ENCODE measurements at places on chromosomes 4 and X.

- DNase-seq = no peak
- no peaks in the 10 kb centered on the region for H3K27me3 ChIP-seq
- H3K4me1 ChIP-seq = no peaks in the 10 kb centered on the region
- no peak overlapping the region for H3K4me3 ChIP-seq
- no peak overlapping the region for H3K27ac ChIP-seq
These were observed 543.5 kb downstream of the GABRG1 start for GRCh38 chr4:45580334-45580733.

GRCh38 chr4:122379239-122379638, 428 bp downstream of the ADAD1 start:
- no peaks in the 10 kb centered on the region for H3K27me3 ChIP-seq
- no peak overlapping the region for H3K4me3 ChIP-seq
- DNase-seq = no peak
- no peaks in the 10 kb centered on the region for H3K4me1 ChIP-seq
- no peak overlapping the region for H3K27ac ChIP-seq

DNA sequence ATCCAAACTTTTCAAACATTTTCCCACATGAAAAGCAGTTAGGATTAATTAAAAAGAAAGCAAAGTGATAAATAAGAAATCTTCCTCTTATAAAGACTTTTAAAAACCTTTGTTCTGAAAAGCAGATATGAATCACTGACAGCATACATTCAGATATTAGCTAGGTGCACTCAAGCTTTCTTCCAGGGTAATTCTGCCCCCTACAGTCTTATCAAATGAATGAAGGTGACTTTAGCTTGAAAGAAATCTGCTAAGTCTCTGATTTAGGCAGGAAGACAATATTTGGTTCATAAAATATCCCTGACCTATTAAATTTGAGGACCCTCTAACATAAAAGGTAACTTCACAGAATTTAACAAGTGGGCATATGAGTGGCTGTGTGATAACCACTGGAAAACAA, 209.1 kb upstream of the FAM47A start:
- H3K27me3 ChIP-seq = no peaks in the 10 kb centered on the region
- H3K27ac ChIP-seq = no peak overlapping the region
- DNase-seq = peak; percentile 49
- no peaks in the 10 kb centered on the region for H3K4me1 ChIP-seq
- no peak overlapping the region for H3K4me3 ChIP-seq
- no peaks in the 10 kb centered on the region for H3K36me3 ChIP-seq

GRCh38 chr4:175035905-175036304, 117.7 kb downstream of the ADAM29 start:
- DNase-seq = no peak
- no peaks in the 10 kb centered on the region for H3K4me1 ChIP-seq
- no peak overlapping the region for H3K4me3 ChIP-seq
- H3K36me3 ChIP-seq = no peaks in the 10 kb centered on the region
- no peak overlapping the region for H3K27ac ChIP-seq
- H3K27me3 ChIP-seq = no peaks in the 10 kb centered on the region

Measured in Karpas-422 (cell line).